ENCODE measurements at places on chromosomes 1 and 21.
A peak's percentile ranks its signal among the peaks of the same experiment; 100 is the strongest.

DNA sequence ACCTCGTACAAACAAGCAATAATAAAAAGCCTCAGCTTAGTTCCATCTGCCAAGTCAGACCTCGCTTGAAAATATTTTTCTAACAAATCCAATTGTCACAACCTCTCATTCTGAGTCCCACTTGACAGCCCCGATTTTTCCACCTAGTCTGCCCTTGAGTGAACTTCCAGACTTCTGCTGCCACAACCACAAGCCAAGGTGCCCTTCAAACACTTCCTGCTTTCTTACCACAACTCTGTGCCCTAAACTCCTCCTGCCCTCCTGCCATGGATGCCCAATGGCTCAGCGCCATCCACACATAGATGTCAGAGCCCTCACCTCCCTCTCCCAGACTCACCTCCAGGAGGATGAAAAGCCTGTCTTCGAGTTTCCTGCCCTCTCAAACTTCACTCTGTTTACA, 3.9 kb downstream of the TMPRSS2 start:
- DNase-seq: no peak

DNA sequence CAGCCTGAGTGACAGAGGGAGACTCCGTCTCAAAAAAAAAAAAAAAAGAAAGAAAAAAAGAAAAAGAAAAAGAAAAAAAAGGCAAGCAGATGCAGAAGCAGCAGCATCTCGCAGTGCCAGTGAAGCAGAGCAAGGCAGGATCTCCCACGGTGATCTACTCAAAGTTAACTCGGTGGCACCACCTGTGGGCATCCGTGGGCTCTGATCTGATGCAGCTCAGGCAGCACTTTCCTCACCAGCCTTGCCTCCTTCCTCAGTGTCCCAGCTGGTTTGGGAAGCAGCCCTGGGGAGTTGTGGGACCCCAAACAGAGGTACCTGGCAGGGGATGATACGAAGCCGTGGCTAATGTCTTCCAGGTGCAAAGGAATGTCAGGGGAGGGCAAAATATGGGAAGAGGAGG, 104.3 kb upstream of the KRTAP19-8 start:
- no peak for DNase-seq

DNA sequence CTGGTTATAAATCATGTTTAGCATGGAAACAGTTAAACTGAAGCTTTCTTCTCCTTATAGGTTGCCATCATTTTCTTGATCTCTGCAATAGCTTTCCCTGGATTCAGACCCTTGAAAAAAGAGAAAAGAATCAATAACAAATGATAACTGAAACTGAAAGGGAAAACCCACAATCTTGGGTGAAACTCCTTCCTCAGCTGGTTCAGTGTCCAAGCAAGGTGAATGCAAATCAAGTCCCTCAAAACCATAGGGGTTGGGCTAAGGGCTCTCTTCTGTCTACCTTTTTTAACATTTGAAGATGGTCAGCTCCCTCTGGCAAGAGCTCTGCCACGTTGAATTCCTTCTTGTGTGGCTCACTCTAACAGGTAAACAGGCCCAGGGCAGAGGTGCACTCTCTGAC, 7.1 kb upstream of the ATP13A2 start:
- no peak for DNase-seq

DNA sequence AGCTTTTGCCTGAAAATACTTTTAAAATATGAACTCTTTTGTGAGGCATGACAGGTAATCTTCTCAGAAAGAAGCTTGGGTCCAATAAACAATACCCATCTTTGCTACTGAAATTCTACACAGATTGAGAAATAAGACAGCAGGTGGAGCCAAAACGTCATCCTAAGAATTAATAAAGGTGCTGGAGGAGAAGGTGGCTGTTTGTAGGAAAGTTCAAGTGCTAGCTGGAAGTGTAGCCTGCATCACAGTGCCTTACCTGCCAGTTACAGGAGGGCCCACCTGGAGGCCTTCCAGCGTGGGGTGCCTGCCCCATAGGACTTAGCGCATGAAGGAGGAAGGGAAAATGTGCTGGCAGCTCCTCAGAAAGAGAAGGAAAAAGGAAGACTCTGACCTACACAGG, 93.7 kb downstream of the TTC3 start:
- no peak for DNase-seq

DNA sequence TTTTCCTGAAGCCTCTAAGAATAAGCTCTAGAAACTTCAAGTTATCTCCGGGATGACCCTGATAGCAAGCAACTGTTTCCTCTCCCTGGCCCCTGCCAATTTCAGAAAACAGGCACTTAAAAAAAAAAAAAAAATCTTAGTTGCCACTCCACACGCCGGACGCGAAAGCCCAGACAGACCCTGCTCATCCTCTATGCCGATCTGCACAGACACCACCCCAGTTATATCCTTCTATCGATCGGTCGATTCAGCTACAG, 1.7 kb downstream of the ANP32E start:
- DNase-seq: no peak

DNA sequence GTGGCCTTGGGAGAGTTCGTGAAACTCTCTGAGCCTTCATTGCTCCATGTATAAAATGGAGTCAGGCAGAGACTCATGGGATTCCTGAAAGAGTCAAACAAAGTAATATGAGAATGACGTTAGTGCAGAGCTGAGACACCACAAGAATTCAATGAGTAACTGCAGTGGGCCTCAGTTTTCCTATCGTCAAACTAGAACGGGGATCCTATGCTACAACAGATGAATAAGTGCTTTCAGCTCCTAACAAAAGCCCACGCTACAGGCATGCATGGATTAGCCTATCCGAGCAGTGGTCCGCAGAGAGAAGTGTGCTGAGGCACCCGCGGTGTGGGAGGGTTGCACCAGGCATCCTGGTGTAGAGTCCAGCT, 124.7 kb downstream of the SYF2 start:
- DNase-seq: no peak

DNA sequence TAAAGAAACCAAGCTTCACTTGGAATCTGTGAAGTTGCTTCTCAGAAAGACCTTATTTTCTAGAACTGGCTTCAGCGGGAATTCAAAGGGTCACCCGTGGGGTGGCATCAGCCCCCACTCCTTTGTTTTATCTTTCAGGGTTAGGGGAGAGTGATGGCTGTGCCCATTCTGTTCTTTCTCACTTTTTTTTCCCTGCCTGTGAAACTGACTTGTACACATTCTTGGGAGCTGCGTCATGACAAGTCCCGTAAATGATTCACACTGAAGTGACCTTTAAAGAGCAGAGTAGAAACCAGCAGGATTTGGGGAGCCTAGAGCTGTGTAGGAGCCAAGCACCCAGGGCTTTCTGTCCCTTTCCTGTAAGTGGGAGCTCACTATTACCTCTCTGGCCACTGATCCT, 43.8 kb downstream of the SLC44A3 start:
- DNase-seq: peak; percentile 83

DNA sequence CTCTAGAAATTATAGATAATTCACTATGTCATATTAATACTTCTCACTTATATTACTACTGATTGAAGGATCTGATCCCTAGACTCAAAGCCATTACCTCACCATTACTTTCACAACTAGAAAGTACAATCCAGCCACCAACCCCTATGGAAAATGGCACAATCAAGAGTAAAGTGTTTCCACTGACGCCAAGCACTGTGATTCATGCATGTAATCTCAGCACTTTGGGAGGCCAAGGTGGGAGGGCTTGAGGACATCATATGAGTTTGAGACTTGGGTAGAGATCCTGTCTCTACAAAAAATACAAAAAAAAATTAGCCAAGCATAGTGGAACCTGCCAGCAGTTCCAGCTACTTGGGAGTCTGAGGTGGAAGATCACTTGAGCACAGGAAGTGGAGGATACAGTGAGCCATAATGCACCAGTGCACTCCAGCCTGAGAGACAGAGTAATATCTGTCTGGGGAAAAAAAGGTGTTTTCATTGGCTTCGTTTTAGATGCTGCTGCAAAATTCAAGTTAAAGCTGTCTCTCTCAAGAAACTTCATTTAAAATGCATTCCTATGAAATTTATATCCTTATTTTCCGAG, 126.5 kb downstream of the AKT3 start:
- peak; percentile 92 for DNase-seq

- DNase-seq: no peak
Measured at GRCh38 chr1:167105271-167106118, 11.6 kb downstream of the STYXL2 start.

DNA sequence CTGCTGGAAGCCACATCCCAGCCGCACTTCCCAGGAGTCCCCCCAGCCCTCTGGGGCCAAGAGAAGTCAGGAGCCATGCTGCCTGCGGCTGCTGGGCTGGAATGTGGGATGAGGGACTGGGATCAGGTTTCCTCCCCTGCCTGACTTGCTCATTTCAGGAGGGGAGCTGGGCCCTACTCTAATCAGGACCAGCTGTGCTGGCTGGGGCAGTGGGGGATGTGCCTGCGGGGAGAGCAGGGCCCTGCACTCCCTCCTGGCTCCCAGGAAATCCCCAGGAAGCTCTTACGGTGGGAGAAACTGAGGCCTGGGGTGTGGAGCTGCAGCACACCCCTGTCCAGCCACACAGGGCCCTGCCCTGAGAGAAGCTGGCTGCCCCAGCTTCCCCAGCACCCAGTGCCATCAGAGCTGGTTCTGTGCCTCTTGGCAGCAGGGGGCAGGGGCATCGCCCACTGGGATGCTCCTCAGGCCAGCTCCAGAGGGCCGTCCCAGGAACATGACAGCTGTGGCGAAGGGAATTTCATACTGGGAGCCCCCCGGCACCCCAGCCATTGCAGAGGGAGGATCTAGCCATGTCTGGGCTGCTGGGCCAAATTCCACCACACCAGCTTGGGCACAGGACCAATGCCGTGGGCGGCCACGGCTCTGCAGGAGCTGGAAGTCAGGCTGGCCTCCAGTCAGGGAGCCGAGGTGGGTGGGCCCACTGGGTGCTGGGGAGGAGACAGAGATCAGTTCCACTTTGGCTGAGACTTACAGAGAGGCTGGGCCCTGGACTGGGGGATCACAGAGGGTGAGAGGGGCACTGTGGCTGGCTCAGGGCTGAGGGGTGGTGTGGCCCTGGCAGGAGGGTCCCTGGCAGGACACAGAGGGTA, 21.3 kb upstream of the PRSS38 start:
- DNase-seq: no peak

DNA sequence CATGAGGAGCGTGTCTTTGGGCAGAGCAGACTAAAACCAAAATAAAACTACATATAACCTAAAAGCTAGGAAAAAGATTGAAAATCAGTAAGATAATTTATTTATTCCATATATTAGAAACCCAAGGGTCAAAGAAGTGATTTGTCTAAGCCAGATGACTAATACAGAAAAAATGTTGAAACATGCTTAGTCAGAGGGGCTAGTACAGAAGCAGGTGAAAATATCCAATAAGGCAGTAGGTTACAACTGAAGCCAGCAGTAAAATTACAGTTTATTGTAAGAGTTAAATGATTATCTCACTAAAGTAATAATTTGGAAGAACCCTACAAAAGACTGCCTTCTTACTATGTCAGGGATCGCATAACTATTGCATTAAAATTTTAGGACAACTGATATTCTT, 1190.9 kb upstream of the PRMT6 start:
- no peak for DNase-seq

GRCh38 chr1:155504207-155504606, 58.4 kb downstream of the ASH1L start:
- peak; percentile 62 for DNase-seq

- DNase-seq: no peak
Measured at GRCh38 chr1:2803086-2803930, 1.8 kb upstream of the TTC34 start.

- DNase-seq: no peak
Measured at GRCh38 chr21:32455548-32455947, 43.0 kb downstream of the EVA1C start.

GRCh38 chr1:110190282-110190929, 19.7 kb upstream of the KCNC4 start:
- no peak for DNase-seq

GRCh38 chr1:219132939-219133338, 40.7 kb upstream of the LYPLAL1 start:
- no peak for DNase-seq

- DNase-seq: peak; percentile 50
Measured at GRCh38 chr1:78121710-78122109, 75.9 kb downstream of the GIPC2 start.

DNA sequence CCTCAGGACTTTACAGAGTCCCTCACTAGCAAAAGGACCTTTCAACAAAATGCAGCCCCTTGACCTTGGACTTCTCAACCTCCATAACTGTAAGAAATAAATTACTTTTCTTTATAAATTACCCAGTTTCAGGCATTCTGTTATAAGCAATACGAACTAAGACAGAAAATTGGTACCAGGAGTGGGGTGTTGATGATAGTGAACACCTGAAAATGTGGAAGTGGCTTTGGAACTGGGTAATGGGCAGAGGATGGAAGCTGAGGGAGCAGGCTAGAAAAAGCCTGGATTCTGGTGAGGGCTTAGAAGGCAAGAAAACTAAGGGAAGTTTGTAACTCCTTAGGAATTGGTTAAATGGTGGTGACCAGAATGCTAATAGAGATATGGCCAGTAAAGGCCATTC, 46.8 kb downstream of the DSCAM start:
- no peak for DNase-seq

- no peak for DNase-seq
Measured at GRCh38 chr1:205328476-205328875, 6.9 kb upstream of the NUAK2 start.

DNA sequence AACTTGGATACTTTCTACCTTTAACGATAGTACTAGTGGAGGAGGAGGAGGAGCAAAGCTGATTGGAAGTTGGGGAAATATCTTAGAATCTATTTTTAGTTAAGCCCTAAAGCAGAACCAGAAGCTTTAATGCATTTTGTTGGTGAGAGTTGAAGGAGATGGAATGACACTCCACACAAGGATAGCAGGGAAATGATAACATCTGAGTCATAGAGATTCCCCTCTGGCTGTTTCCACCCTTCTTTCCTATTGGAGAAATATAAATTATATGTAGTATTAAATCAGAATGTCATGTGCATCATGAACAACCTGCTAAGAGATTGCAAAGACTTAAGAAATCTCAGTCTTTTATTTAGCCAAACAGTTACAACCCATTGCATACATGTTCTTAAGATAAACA, 1357.7 kb downstream of the NCAM2 start:
- DNase-seq: no peak

- DNase-seq: peak; percentile 73
Measured at GRCh38 chr21:36992671-36993070, 13.8 kb upstream of the RIPPLY3 start.

DNA sequence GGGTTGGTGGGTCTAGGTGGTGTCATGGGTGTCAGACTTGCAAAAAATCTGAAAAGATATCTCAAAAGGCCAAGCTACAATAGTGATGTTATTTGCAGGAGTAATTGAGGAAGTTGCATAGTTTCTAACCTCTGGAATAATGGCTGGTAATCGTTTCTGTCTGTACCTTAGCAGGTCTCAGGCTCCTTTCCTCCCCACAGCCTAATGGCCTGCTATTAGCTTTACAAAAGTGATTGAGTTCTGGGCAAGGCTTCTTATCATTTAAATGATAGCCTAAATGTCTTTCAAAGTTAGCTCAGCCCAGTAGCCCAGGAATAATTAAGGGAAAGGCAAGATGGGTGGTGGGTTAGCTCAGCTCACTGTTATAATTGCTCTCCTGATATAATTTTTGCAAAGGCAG, 37.7 kb upstream of the IGSF5 start:
- no peak for DNase-seq

GRCh38 chr1:208113011-208113410, 131.2 kb downstream of the PLXNA2 start:
- no peak for DNase-seq

Measured in trophoblast cell (in vitro differentiated cells and primary cell).